ENCODE measurements at places on chromosomes 12 and 14.

GRCh38 chr12:92185052-92185451 lies 39.4 kb upstream of the BTG1 start:
- no peak for DNase-seq

- peak; percentile 63 for DNase-seq
These were observed 107.9 kb downstream of the PTPRQ start for GRCh38 chr12:80551897-80552296.

GRCh38 chr12:77724367-77724957 lies 106.2 kb upstream of the NAV3 start:
- DNase-seq = peak; percentile 38

DNA sequence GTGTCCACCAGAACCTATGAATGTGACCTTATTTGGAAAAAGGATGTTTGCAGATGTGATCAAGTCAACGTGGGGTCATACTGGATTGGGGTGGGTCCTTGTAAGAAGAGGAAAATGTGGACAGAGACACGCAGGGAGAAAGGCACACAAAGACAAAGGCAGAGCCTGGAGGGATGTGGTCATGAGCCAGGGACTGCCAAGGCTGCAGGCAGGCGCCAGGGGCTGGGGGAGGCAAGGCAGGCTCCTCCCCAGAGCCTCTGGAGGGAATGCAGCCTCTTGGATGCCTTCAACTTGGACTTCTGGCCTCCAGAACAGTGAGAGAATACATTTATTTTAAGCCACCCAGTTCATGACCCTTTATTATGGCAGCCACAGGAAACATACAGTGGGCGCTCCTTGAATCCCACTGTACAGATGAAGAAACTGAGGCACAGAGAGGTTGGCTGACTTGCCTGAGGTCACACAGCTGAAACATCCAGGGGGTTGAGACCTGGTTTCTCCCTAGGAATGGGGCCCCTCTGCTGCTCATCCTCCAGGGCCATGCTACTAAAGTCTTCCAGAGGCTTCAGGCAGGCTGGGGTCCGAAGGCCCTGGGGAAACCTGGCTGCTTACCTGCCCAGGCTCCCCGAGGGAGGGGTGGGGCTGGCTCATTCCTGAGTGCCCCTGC lies 99.7 kb downstream of the RFLNA start:
- no peak for DNase-seq
